ENCODE measurements at places on chromosomes 3 and 15.
A peak's percentile ranks its signal among the peaks of the same experiment; 100 is the strongest.

DNA sequence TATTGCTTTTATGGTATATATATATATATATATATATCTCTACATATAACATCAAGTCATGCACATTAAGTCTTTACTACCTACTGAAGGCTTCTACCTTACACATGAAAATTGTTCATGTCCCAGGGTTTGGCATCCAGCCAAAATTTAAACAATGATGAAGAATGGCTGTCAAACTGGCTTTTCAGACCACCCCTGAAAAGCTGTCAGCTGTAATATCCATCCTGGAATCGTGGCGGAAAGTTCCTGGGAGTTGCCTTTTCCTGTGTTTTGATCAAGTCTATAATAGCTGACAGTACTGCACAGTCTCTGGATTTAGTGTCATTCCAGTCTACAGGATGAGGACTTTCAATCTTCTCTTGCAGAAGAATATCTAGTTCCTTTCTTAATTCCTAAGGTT lies 48.3 kb downstream of the DHX36 start:
- DNase-seq = peak; percentile 3

DNA sequence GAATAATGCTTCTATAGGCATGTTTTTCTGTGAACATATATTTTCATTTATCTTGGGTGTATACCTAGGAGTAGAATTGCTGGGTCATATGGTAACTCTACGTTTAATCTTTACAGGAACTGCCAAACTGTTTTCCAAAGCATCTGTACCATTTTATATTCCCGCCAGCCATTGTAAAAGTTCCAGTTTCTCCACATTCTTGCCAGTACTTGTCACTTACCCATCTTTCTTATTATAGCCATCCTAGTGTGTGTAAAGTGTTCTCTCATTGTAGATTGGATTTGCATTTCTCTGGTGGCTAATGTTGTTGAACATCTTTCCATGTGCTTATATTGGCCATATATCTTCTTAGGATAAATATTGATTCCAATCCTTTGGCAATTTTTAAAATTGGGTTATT lies 31.2 kb upstream of the CFAP20DC start:
- no peak for DNase-seq

DNA sequence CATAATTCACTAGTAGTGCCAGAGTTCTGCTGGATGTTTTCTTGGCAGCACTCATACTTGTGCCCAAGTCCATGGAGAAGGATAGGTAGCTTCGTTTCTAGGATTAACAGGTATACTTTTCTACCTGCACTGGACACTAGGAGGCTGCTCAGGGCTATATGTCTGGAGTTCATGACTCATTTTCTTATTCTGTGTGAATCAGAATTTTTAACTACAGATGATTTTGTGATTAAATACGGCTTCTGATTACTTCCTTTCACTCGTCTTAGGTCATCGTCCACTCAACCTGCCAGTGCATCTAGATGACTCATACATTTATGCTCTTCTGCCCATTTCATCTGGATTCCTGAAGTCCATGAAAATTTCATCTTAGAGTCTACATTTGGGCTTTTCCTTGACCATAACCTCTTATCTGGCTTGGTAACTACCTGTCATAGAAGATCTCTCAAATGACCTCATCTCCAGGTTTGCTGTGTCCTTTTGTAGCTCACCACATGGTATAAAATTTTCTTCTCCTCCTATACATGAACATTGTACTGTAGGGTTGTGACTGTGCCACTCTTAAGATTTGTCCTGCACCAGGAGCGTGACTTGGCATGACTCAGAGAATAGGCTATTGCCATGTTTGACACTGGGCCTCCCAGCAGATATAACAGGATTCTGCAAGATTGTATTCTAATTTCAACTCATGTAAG lies 66.7 kb upstream of the GCSAM start:
- no peak for DNase-seq

GRCh38 chr3:81154611-81155143 lies 606.8 kb downstream of the GBE1 start:
- DNase-seq = no peak

- no peak for DNase-seq
Measured at GRCh38 chr3:57256844-57257243, 29.3 kb downstream of the APPL1 start.

DNA sequence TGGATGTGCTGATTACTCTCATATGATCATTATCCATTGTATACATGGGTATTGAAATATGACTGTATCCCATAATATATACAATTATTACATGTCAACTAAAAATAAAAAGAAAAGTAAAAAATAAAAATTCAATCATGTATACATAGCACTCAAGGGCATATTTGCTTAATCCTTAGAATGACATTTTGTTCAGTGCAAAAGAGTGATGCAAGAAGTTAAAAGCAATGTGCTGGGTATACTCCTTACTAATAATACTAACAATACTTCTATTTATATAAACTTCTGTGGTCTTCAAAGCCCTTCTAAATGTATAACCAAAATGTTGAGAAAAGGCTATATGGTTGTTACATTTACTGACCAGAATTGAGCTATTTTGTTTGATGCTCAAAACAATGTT lies 23.2 kb upstream of the TM4SF1 start:
- DNase-seq = no peak

All from fibroblast of the aortic adventitia (primary cell).